ENCODE measurements at places on chromosomes 1 and 21. TPM values are rescaled to one million over a fixed set of nuclear protein-coding genes. Genes with fewer than 3 reads are reported as not detected.

FCGR2B gene
- total RNA-seq = 30.7 TPM

KCNJ10 gene
- total RNA-seq = not detected

EPHB2 gene
- total RNA-seq = 1.0 TPM

TFF3 gene
- not detected for total RNA-seq

AGMAT gene
- 2.8 TPM for total RNA-seq

ADAMTSL4 gene
- 3.3 TPM for total RNA-seq

ALDH9A1 gene
- total RNA-seq = 28.7 TPM

SPATA6 gene
- total RNA-seq = 4.7 TPM

PTCH2 gene
- 0.52 TPM for total RNA-seq

SELENON gene
- total RNA-seq = 13.4 TPM

SCCPDH gene
- total RNA-seq = 8.6 TPM

DNAJC6 gene
- 8.5 TPM for total RNA-seq

FMO1 gene
- not detected for total RNA-seq

PSRC1 gene
- total RNA-seq = 0.73 TPM

TAL1 gene
- total RNA-seq = 10.8 TPM

BMP8A gene
- 0.10 TPM for total RNA-seq
